Naive thymus-derived CD4-positive, alpha-beta T cell (primary cell): ENCODE measurements at places on chromosomes 5 and 9.
A peak's percentile ranks its signal among the peaks of the same experiment; 100 is the strongest.

DNA sequence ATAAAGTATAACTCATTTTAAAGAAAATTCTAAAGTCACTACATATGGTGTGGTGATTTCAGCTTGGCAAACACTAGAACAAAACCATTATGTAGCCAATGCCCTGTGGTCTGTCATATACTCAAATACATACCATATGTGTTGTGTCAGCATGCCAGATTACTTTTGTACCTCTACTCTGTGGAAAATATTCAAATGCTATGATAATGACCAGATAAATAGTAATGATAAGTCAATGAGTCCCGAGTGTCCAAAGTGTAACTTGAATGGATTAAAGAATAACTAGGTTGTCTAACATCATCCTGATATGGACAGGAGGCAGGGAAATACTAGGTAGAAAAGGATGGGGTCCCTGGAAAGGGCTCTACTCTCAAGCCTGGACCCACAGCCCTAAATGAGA lies 58.0 kb upstream of the IL6ST start:
- no peak overlapping the region for H3K4me3 ChIP-seq
- no peaks in the 10 kb centered on the region for H3K27me3 ChIP-seq
- DNase-seq: no peak
- no peak overlapping the region for H3K27ac ChIP-seq

GRCh38 chr5:151617841-151618710 lies 26.9 kb upstream of the FAT2 start:
- H3K4me1 ChIP-seq: peaks cover 31% of the 10 kb centered on the region
- no peaks in the 10 kb centered on the region for H3K27me3 ChIP-seq
- no peaks in the 10 kb centered on the region for H3K36me3 ChIP-seq
- H3K27ac ChIP-seq: no peak overlapping the region
- no peak for DNase-seq

GRCh38 chr9:35102465-35102768 lies 514 bp downstream of the STOML2 start:
- H3K4me1 ChIP-seq: peaks cover 12% of the 10 kb centered on the region
- no peaks in the 10 kb centered on the region for H3K27me3 ChIP-seq
- DNase-seq: no peak
- H3K4me3 ChIP-seq: peak overlapping the region; percentile 92

- no peaks in the 10 kb centered on the region for H3K36me3 ChIP-seq
- no peaks in the 10 kb centered on the region for H3K27me3 ChIP-seq
- H3K4me1 ChIP-seq: no peaks in the 10 kb centered on the region
- no peak overlapping the region for H3K27ac ChIP-seq
- no peak for DNase-seq
Measured at GRCh38 chr5:150645070-150645700, 4.7 kb downstream of the SYNPO start.

GRCh38 chr9:1210954-1211353 lies 160.8 kb downstream of the DMRT2 start:
- H3K27ac ChIP-seq: no peak overlapping the region
- H3K4me3 ChIP-seq: no peak overlapping the region
- no peaks in the 10 kb centered on the region for H3K4me1 ChIP-seq
- H3K36me3 ChIP-seq: no peaks in the 10 kb centered on the region

- H3K4me3 ChIP-seq: no peak overlapping the region
- H3K27ac ChIP-seq: no peak overlapping the region
- DNase-seq: no peak
- H3K27me3 ChIP-seq: no peaks in the 10 kb centered on the region
- no peaks in the 10 kb centered on the region for H3K36me3 ChIP-seq
- H3K4me1 ChIP-seq: no peaks in the 10 kb centered on the region
Measured at GRCh38 chr5:135060021-135060420, 26.0 kb upstream of the PITX1 start.

GRCh38 chr5:56856541-56857178 lies 41.3 kb downstream of the MAP3K1 start:
- no peaks in the 10 kb centered on the region for H3K27me3 ChIP-seq
- peaks cover 14% of the 10 kb centered on the region for H3K36me3 ChIP-seq
- no peak for DNase-seq
- no peak overlapping the region for H3K27ac ChIP-seq
- H3K4me3 ChIP-seq: no peak overlapping the region
- H3K4me1 ChIP-seq: peaks cover 31% of the 10 kb centered on the region
